ENCODE measurements at places on chromosomes 2 and 18.

GRCh38 chr18:60191926-60192325 is 180.6 kb downstream of the MC4R start:
- DNase-seq = no peak

DNA sequence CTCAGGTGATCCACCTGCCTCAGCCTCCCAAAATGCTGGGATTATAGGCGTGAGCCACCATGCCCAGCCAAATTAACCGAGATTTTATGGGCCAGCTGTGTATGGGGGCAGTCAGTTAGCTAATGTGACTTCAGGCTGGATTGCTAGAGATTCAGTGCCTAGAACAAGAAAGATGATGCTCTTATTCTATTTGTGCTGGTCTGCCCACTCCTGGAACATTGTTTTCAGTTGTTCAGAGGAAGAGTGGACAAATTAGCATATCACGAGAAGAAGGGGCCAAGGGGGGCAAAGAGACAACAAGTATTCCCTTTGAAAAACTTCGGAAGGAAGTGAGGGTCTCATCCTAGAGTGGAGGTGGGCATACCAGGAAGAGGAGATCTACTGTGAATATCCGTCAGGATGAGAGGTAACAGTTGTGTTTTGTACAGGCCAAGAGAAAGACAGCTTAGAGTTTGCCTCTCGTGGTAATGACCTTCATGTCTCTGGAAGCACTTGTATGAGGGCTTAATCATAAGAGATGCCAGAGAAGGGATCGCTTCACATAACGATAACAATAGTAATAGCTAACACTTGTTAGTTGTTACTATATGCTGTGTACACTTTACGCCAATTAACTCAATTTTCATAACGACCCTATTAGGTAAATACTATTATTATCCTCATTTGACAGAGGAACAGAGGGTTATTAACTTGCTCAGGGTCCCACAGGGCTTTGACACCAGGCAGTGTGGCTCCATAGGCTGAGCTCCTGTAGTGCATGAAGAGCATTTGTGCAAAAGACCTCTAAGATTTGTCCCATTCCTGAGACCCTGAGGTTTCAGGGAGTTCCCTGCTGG is 138.3 kb downstream of the DDX1 start:
- no peak for DNase-seq

- no peak for DNase-seq
Measured at GRCh38 chr2:29643196-29643595, 278.2 kb downstream of the ALK start.

GRCh38 chr2:215711471-215712034 is 275.7 kb upstream of the FN1 start:
- DNase-seq = peak; percentile 91

GRCh38 chr2:173148520-173148919 is 72.9 kb downstream of the MAP3K20 start:
- DNase-seq = no peak

DNA sequence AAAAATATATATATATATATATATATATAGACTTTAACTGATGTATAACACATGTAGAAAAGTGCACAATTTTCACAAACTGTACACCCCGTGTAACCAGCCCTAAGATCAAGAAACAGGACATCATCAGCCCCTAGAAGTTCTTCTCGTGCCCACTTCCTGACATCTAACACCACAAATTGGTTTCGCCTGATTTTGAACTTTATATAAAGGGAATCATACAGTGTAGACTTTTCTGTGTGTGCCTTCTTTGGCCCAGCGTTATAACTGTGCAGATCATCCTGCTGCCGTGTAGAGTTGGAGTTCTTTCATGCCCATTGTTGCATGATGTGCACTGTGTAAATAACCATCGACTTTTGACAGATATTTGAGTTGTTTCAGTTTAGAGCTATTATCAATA is 41.0 kb downstream of the SMAD7 start:
- DNase-seq = no peak

GRCh38 chr2:143499061-143499460 is 369.8 kb downstream of the ARHGAP15 start:
- DNase-seq = no peak

- no peak for DNase-seq
Measured at GRCh38 chr2:182366628-182367027, 60.2 kb downstream of the PDE1A start.

- DNase-seq = no peak
Measured at GRCh38 chr18:48736321-48737260, 197.8 kb downstream of the CTIF start.

DNA sequence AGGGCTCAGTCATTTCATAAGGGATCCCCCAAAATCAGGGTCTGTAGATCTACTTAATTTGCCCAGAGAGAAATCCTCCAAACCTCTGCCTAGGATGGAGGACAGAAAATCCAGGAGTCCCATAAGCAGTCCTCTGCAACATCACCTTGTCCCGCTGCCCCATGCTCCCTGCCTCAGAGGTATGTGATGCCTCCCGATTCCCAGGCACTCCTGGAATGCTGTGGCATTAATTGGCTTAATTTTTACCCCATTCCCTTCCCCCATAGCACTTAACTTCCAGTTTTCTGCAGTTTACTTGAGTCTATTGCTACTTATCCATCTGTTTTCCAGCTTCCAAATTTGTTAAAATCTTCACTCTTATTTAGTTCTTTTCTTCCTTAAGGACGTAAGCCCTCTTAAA is 91.6 kb upstream of the TSPYL6 start:
- DNase-seq = no peak

GRCh38 chr2:150778828-150779227 is 291.4 kb upstream of the RND3 start:
- DNase-seq = no peak

DNA sequence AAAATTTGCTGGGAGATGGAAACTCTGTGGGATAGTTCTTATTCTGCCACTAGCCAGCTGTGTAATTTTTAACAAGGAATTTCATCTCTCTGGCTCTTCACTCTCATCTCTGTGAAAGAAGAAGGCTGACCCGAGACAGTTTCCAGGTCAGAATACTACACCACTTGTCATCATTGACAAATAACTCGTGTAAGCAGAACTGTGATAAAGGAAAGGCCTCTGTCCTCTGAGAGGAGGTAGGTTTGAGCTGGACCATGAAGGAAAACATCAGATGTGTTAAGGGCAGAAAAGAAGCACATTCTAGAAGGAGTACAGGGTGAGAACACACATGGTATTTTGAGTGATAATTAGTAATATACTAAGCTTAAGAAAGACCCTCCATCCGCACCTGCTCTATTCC is 211.4 kb upstream of the DDX18 start:
- DNase-seq = no peak

DNA sequence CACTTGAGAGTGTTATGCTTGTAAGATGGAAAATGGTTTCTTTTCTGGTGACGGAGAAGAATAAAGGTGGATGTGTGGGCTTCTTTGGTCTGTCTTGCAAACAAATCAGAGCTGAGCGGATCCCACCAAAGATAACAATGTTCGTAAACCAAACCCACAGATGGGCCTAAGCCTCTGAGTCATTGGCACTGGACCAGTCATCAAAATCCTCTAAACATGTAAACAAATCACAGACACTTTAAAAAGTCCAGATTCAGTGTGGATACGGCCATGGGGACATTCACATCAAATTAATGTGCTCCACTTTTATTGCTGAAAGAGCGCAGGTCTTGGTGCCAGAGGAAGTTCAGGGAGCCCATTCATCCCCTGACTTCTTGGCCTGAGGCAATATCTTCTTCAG is 60.5 kb upstream of the TMEM200C start:
- DNase-seq = no peak

GRCh38 chr2:199784512-199784911 is 66.5 kb downstream of the FTCDNL1 start:
- DNase-seq = no peak

- no peak for DNase-seq
Measured at GRCh38 chr2:223642506-223642905, 40.3 kb upstream of the SCG2 start.

GRCh38 chr18:54529444-54529843 is 61.6 kb upstream of the DYNAP start:
- DNase-seq = no peak

DNA sequence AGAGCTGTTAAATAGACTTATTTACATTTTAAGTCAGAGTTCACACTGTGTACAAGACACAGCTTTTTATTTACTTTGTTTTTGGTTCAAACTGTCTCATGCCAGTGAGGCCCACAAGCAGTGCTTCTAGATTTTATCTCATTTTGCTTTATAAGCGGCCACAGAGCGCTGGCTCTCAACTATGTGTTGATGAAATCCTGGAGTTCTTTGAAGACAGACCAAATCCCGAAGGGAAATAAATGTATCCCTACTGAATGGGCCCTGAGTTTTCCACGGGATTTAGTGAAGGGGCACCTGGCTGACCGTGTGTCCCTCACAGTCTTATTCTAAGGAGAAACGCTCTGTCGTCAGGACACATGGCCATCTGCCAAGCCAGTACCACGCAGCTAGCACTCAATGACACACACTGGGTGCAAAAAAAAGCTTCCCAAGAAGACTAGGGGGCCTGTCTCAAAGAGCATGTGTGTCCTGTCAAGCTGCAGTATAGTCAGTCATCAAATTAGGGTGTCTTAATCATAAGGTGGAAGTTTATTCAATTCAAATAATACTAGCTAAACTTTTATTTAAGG is 23.4 kb downstream of the LYPD1 start:
- no peak for DNase-seq

GRCh38 chr2:147550995-147551731 is 293.7 kb upstream of the ACVR2A start:
- DNase-seq = no peak

DNA sequence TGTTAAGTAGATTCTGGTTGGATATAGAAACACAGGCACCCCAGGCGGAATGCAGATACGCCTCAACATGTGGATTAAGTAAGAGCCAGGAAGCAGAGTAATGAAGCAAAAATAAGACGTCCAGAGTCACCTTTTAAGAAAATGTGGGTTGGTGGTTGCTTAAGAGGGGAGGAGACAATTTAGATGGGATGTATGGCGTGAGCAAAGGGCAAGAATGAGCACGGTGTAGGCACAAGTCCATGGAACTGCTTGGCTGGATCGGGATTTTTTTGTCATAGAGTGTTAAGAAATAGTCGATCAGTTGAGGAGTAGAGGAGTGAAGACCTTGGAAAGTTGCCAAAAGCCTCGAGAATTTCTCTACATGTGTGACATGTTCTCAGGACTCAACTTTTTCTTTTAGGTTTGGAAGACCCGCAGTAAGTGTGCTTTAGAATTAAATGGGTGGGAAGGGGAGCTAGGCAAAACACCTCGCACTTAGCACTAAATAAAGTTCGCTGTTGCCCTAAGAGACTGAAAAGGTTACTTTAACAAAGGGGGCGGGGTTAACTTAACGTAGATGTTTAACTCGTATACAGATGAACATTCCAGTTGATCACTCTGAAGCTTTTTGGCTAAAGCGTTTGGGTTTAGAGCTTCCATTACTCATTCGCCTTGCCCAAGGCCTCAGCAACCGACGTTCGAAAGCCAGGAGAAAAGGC is 716 bp upstream of the SLC39A10 start:
- peak; percentile 84 for DNase-seq

GRCh38 chr2:134445985-134446382 is 192.1 kb downstream of the MGAT5 start:
- DNase-seq = no peak

DNA sequence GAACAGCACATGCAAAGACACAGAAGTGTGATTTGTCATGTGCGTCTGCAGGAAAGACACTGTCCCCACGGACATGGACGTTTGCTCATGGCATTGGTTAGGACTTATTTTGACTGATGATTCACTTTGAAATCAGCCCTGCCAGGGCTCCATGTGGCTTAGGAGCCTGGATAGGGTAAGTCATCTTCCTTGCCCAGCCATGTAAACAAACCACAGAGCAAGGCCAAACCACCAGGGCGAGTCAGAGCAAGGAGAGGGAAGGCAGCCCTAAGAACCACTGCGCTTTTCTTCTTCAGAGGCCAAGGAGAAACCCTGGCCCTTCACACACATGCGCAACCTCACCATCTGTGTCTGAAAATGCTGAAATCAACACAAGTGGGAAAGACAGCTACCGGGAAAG is 88.8 kb downstream of the GFPT1 start:
- DNase-seq = peak; percentile 69

DNA sequence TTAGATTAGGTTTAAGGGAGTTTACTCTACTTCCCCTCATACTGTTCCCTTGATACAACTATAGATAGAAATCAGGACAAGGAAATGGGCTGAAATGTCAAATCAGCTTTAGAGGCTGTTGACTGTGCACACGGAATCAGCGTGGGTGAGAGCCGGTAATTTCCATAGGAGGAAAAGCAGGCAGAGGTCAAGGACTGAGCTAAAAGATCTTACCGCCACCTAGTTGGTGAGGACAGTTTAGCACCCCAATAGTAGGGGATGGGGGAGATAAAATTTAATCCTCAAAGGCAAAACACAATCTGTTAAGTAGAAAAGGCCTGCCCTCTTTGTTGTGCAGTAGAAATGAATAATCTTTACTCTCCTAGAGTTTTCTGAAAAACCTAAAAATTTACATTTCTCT is 1154.5 kb upstream of the CHAC2 start:
- no peak for DNase-seq

- DNase-seq = no peak
Measured at GRCh38 chr18:58756148-58756547, 84.9 kb downstream of the MALT1 start.

DNA sequence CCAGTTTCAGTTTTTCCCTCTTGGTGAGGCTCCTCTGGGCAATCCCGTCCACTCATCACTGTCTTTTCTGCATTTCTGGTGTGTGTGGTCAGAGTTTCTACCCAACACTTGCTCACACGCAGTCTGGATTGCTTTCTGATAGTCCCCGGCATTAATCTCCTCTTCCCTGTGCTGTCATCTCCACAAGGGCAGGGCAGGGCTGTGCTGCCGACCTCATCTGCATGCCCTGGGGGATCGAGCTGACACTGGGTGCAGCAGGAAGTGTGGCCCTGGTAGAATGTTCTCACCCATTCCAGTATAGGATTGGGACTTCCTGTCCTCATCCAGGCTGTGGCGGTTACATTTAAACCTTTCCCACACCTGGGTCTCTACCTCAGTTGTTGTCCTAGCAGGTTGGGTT is 80.0 kb upstream of the FAM136A start:
- no peak for DNase-seq

DNA sequence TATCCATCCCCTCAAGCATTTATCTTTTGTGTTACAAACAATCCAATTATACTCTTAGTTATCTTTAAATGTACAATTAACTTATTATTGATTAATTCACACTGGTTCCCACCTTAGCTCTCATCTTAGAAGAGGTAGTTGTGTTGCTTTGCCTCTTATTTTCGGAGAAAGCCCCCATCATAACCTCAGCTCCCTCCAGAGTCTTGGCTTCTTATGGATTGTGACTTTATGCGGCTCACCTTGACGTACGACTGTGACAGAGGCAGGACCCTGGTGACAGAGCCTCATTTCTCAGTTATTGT is 132.9 kb downstream of the SPTBN1 start:
- DNase-seq = no peak

DNA sequence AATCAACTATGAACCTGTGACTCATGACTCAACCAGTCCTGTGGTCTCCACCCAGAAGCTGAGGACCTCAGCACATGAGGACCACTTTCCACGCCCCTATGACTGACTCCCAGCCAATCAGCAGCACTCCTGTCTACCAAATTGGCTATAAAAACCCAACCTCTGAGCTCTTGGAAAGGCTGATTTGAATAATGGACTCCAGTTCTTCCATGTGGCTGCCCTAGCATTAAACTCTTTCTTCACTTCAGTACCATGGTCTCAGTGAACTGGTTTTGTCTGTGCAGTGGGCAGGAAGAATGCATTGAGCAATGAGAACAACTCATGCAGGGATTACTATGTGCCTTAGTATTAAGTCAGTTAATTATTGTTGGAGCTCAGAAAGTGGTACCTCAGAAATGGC is 78.3 kb downstream of the CMPK2 start:
- DNase-seq = peak; percentile 93

GRCh38 chr2:17976871-17977746 is 98.6 kb downstream of the KCNS3 start:
- DNase-seq = peak; percentile 100
